ENCODE measurements at places on chromosomes 3 and 15. TPM values are rescaled to one million over a fixed set of nuclear protein-coding genes. Genes with fewer than 3 reads are reported as not detected.

The AGTR1 gene
- not detected for total RNA-seq

The IGSF10 gene
- not detected for total RNA-seq

GRCh38 chr15:77370580-77370979 is 49.3 kb downstream of the PEAK1 start:
- no peak overlapping the region for H3K4me3 ChIP-seq
- DNase-seq, result no peak
- no peaks in the 10 kb centered on the region for H3K27me3 ChIP-seq

GRCh38 chr3:69420781-69421520 is 35.1 kb upstream of the FRMD4B start:
- no peak for DNase-seq
- peaks cover 10% of the 10 kb centered on the region for H3K4me1 ChIP-seq

The RTP3 gene
- not detected for total RNA-seq

The RPL29 gene
- 1,676 TPM for total RNA-seq

The P2RY12 gene
- total RNA-seq, result not detected

- no peak for DNase-seq
- no peak overlapping the region for H3K27ac ChIP-seq
- no peak overlapping the region for H3K4me3 ChIP-seq
- H3K4me1 ChIP-seq, result no peaks in the 10 kb centered on the region
- no peaks in the 10 kb centered on the region for H3K36me3 ChIP-seq
Observed at GRCh38 chr3:154142608-154143007, 21.4 kb downstream of the ARHGEF26 start.

The WDR93 gene
- 0.19 TPM for total RNA-seq

The PCOLCE2 gene
- not detected for total RNA-seq

DNA sequence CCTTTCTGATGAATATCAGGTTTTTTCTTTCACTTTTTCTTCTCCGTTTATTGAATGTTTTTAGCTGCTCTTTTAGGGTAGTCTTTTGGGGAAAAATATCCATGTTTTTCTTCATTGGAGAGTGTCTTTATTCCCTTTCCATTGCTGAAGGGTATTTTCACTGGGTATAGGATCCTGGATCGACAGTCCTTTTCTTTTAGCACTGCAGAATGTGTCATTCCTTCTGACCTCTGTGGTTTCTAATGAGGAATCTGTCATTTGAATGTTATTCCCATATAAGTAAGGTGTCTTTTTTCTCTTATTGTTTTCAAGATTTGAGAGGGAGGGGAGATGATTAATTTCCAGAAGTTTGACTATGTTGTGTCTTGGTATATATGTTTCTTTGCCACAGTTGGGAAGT is 96.8 kb downstream of the BBX start:
- peak overlapping the region; percentile 27 for H3K4me3 ChIP-seq
- no peak for DNase-seq
- H3K27ac ChIP-seq, result peak overlapping the region; percentile 41
- peaks cover 64% of the 10 kb centered on the region for H3K4me1 ChIP-seq
- H3K27me3 ChIP-seq, result no peaks in the 10 kb centered on the region

GRCh38 chr3:106058475-106058874 is 189.7 kb upstream of the CBLB start:
- H3K27me3 ChIP-seq, result no peaks in the 10 kb centered on the region
- H3K27ac ChIP-seq, result no peak overlapping the region
- H3K36me3 ChIP-seq, result peaks cover 2% of the 10 kb centered on the region
- H3K4me3 ChIP-seq, result no peak overlapping the region

The LCTL gene
- not detected for total RNA-seq

The PRICKLE2 gene
- 0.09 TPM for total RNA-seq

GRCh38 chr3:79534727-79535126 is 233.1 kb downstream of the ROBO1 start:
- no peaks in the 10 kb centered on the region for H3K36me3 ChIP-seq
- DNase-seq, result no peak
- H3K4me3 ChIP-seq, result no peak overlapping the region
- H3K27me3 ChIP-seq, result no peaks in the 10 kb centered on the region
- H3K27ac ChIP-seq, result no peak overlapping the region

The SOX14 gene
- not detected for total RNA-seq

The SCG3 gene
- total RNA-seq, result not detected

- H3K4me3 ChIP-seq, result no peak overlapping the region
- H3K36me3 ChIP-seq, result peaks cover 12% of the 10 kb centered on the region
- H3K27me3 ChIP-seq, result no peaks in the 10 kb centered on the region
- H3K4me1 ChIP-seq, result peaks cover 24% of the 10 kb centered on the region
Observed at GRCh38 chr15:78000091-78000926, 77.2 kb downstream of the TBC1D2B start.

- no peak overlapping the region for H3K4me3 ChIP-seq
- H3K27me3 ChIP-seq, result no peaks in the 10 kb centered on the region
- no peak for DNase-seq
- peaks cover 11% of the 10 kb centered on the region for H3K4me1 ChIP-seq
- no peaks in the 10 kb centered on the region for H3K36me3 ChIP-seq
Observed at GRCh38 chr15:73941044-73941443, 14.8 kb downstream of the LOXL1 start.

DNA sequence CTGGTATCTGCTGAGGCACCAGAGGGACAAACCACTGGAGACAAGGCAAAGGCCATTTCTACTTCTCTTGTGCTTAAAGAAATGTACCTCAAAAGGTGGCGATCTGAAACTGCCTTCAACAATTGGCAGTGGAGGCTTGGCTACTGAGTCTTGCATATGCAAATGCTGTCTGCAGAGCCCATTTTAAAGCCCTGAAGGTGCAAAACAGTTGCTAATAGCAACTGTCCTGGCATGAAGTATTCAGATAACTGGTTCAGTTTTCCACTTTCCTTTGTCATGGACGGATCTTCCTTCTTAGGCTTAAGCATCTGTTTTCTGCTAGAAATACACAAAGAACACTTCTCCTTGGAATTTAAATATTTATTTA is 71.4 kb upstream of the PSMD6 start:
- H3K4me1 ChIP-seq, result no peaks in the 10 kb centered on the region
- peaks cover 7% of the 10 kb centered on the region for H3K27me3 ChIP-seq
- no peak overlapping the region for H3K4me3 ChIP-seq
- no peak for DNase-seq
- H3K27ac ChIP-seq, result no peak overlapping the region
- no peaks in the 10 kb centered on the region for H3K36me3 ChIP-seq

The PLCH1 gene
- 0.14 TPM for total RNA-seq

- H3K27ac ChIP-seq, result no peak overlapping the region
- no peak overlapping the region for H3K4me3 ChIP-seq
- no peak for DNase-seq
- H3K4me1 ChIP-seq, result no peaks in the 10 kb centered on the region
- no peaks in the 10 kb centered on the region for H3K36me3 ChIP-seq
Observed at GRCh38 chr3:176919836-176920765, 277.2 kb downstream of the TBL1XR1 start.

The KBTBD8 gene
- total RNA-seq, result 14.7 TPM
